ENCODE measurements at places on chromosomes 1 and 21. TPM values are rescaled to one million over a fixed set of nuclear protein-coding genes. Genes with fewer than 3 reads are reported as not detected.

DNA sequence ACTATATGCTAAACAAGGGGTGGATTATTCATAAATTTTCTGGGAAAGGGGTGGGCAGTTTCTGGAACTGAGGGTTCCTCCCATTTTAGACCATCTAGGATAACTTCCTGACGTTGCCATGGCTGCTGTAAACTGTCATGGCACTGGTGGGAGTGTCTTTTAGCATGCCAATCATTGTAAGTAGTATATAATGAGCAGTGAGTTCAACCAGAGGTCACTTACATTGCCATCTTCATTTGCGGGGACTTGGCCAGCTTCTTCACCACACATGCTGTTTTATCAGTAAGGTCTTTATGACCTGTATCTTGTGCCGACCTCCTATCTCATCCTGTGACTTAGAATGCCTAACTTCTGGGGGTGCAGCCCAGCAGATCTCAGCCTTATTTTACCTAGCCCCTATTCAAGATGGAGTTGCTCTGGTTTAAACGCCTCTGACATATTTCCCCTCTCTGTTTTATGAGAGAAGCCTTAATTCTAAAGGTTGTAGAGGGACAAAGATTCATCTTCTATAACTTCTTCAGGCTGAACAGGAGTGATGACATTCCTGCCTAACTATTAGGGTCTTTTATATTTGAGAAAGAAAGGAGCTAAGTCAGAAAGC is 60.4 kb downstream of the DIP2A start:
- no peak for DNase-seq

DNA sequence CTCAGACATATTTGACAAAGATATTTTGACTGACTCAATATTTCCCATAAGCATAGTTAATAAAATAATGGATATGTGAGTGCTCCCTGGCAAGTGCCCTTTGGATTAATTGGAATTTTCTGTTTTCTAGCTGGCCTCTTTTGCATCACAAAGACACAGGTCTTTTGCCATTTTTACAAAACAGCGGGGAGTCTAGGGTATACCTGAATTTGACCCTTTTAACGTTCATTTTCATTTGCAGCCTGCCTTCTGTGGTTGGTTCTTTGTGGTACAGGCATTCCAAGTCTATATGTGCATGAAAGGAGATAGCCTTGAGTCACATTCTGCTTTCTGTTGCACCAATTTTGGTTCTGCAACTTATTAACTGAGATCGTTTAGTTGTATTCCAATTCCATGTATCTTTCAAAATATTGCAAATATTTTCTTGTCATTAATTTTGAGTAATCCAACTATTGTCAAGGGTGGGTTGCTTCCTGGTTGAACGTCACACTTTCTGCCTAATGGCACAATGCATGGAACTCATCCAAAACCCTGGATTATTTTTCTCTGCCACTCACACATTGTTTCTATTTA is 171.7 kb downstream of the CRB1 start:
- no peak for DNase-seq

- no peak for DNase-seq
Measured at GRCh38 chr1:42838482-42839190, 7.8 kb upstream of the ZNF691 start.

- DNase-seq: no peak
Measured at GRCh38 chr1:174726167-174726879, 273.4 kb upstream of the CACYBP start.

- no peak for DNase-seq
Measured at GRCh38 chr1:170663404-170664092, 383 bp upstream of the PRRX1 start.

GRCh38 chr1:218953386-218953785 is 220.3 kb upstream of the LYPLAL1 start:
- DNase-seq: no peak

DNA sequence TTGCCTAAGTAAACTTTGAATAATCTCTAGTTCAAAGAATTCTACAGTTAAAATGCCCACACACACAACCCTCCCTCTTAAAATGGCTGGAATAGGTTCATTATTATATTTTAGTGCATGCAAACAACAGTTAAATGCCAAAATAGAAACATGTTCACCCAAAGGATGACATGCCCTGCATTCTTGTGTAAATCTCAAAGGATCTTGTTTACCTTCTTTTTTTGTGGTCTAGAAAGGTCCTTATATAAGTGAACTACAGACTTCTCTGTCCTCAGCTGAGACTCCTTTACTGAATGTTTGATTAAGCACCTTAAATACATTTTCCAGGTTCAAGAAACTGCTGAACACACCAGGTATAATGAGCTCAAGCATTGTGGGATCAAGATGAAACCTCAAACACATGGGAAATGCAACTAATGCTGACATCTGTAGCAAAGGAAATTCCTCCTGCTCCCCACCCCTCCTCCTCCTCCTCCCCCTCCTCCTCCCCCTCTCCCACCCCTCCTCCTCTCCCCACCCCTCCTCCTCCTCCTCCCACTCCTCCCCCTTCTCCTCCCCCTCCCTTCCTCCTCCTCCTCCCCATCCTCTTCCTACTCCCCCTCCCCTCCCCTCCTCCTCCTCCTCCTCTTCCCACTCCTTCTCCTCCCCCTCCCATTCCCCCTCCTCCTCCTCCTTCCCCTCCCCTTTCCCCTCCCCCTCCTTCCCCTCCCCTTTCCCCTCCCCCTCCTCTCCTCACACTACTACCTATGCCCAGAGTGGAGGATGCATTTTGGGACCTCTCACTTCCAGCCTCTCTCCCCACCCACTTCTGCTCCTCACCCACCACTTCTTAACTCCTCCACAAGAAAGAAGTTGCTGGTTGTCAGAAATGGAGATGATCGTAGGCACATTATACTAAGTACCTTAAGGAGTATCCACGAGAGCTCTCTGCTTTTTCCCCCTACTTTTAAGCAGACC is 233.9 kb downstream of the MRPL39 start:
- DNase-seq: no peak

DNA sequence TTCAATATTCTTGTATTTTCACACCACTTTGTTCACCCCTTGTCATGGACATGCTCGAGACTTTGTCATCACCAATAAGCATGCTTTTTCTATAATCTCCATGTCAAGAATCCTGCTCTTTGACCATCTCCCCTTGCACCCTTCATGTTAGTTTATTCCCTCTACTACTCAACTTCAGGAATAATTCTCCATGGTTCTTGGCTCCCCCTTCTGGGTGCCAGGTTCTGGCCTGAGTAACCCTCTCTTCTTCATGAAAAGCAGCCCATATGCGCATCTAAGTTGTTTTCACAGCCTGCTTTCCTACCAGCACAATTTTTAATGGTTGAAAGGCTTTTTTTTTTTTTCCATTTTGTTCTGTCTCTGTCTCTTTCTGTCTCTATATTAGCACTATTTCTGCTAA is 160.7 kb downstream of the LEPR start:
- DNase-seq: no peak

- no peak for DNase-seq
Measured at GRCh38 chr1:53622531-53622930, 116.4 kb downstream of the GLIS1 start.

Gene CAP1
- 579 TPM for total RNA-seq

Gene TMCO4
- 16.7 TPM for total RNA-seq

Gene KRTAP10-5
- not detected for total RNA-seq

Gene BRINP3
- total RNA-seq: not detected
